GM12864 (cell line): ENCODE measurements at places on chromosomes 12 and 14.

GRCh38 chr14:84095681-84096080 lies 1434.3 kb upstream of the FLRT2 start:
- no peak for DNase-seq

DNA sequence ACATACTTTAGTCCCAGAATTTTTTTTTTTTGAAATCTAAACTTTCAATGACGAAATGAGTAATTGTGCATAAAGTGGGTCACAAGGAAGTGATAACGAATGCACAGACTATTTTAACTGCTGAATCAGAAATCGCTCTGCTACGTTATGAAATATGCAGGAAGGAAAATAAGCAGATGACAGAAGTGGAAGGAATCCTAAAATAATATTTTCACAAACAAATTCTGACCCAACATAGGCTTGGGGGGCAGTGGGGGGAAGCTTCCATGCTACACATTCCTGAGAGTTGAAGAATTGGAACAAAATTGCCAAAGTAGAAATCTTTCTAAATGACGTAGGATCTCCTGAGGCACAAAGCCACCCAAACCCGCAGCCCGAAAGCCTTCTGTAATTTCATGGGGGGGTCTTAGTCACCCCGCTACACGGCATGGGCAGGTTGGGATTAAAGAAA lies 89.6 kb downstream of the ARF6 start:
- no peak for DNase-seq

DNA sequence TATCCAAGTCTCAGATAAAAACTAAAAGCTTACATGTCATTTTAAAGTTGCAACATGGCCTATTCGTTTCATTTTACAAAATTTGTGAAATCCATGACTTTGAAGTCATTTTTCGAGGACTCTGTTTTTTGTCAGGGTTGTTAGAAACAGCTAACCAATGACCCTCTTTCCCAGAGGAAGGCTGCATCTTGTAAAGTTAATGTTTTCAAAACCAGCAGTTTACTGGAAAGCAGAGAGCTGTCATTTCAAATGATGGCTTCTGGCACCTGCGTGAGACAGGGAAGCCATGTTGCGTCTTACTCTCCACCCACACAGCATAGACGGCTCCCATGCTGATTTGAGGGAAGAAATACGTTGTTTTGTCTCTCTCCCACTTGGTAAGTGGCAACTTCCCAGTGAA lies 50.1 kb upstream of the RTRAF start:
- DNase-seq: no peak

GRCh38 chr14:87241018-87241768 lies 751.8 kb downstream of the GALC start:
- no peak for DNase-seq

- DNase-seq: peak; percentile 75
These were observed at the start of gene SLC35E3 for GRCh38 chr12:68745904-68746571. Gene SLC35E3 (plus strand): TSS chr12:68746176. CDS start chr12:68746378, 202 bp downstream.
